ENCODE measurements at places on chromosomes 16 and 17.

GRCh38 chr16:53085931-53086421 is 31.2 kb downstream of the CHD9 start:
- no peak for DNase-seq

- DNase-seq = no peak
Measured at GRCh38 chr16:47612711-47613110, 151.6 kb downstream of the PHKB start.

- DNase-seq = no peak
Measured at GRCh38 chr16:47660540-47660939, 199.4 kb downstream of the PHKB start.

- no peak for DNase-seq
Measured at GRCh38 chr17:12310811-12311210, 290.1 kb downstream of the MAP2K4 start.

- DNase-seq = no peak
Measured at GRCh38 chr16:12002447-12003006, 26.0 kb downstream of the SNX29 start.

DNA sequence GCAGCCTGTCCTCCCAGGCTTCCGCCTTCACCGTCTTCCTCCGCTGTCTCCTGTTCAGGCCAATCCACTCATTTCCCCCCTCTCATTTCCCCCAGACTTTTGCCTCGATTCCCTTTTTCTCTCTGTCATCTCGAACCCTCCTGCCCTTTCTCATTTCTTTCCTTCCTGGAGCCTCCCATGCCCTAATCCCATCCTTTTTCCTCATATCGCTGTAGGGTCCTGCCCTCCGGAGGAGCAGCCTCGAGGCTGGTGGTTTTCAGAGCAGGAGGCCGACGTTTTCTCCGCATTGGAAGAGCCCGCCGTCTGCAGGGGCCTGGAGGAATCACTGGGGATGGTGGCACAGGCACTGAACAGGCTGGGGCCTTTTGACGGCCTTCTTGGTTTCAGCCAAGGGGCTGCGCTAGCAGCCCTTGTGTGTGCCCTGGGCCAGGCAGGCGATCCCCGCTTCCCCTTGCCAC is 597 bp downstream of the OVCA2 start:
- no peak for DNase-seq

GRCh38 chr16:21644674-21645073 is 7.7 kb downstream of the IGSF6 start:
- no peak for DNase-seq

DNA sequence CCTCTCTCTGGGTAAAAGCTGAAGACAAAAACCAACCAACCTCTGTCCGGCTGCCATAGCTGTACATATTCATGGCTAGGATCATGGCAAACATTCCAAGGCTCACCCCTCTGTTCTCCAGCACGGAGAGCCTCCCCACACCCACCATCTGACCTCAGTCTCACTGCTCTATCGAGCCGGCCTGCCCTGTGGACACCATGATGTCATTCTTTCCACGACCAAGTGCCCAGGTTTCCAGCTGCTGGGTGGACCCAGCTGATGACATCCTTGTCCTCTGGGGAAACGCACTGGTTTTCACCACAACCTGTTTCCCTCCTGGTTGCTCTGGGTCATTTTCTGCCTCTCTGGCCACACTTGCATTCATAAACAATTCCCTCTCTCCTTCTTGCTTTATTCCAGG is 67.7 kb downstream of the NDEL1 start:
- no peak for DNase-seq

- DNase-seq = peak; percentile 60
Measured at GRCh38 chr16:50153596-50154419, 702 bp downstream of the TENT4B start.

DNA sequence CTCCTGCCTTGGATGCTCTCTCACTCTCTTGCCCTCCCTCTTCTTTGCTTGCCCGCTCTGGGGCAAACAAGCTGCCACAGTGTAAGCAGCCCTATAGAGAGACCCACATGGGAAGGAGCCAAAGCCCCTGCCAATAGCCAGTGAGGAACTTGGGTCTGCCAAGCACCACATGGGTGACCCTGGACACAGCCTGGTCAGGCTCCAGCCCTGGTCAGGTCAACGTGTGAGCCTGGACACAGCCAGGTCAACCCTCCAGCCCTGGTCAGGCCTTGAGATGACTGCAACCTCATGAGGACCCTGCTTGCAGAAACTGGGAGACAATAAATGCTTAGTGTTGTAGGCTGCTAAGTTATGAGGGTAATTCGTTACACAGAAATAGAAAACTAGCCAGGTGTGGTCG is 14.3 kb upstream of the PHOSPHO1 start:
- no peak for DNase-seq

- no peak for DNase-seq
Measured at GRCh38 chr16:87369117-87369765, 14.3 kb downstream of the FBXO31 start.

DNA sequence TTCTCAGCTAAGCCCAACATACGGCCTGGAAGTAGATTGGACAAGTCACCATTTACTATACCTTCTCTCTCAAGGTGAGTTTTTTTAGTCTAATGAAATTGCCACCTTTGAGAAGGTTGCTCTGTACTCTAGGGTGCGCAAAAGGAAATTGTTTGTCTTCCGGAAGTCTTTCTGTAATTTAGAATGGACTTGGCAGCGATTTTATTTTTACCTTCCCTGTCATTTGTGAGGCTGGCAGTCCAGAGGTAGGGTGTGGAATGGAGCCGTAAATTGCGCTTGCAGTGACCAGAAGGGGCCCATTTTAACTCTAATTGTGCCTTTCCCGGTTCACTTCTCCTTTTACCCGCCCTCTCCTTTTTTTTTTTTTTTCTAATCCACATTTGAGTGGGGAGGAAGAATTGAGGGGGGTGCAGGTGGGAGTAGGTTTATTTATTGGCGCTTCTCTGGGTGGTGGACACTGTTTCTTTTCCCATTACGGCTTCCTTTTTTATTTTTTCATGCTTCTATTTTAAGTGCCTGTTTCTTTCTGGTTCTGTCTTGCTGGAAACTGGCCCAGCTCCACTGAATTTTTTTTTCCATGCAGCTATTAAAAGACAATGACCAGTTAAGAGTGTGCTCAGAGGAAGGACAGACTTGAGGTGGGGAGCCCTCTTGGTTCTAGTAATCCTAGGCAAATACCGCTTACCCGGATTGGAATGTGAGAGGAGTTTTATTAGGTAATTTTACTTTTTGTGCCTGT is 89.7 kb upstream of the CLEC18A start:
- DNase-seq = no peak

DNA sequence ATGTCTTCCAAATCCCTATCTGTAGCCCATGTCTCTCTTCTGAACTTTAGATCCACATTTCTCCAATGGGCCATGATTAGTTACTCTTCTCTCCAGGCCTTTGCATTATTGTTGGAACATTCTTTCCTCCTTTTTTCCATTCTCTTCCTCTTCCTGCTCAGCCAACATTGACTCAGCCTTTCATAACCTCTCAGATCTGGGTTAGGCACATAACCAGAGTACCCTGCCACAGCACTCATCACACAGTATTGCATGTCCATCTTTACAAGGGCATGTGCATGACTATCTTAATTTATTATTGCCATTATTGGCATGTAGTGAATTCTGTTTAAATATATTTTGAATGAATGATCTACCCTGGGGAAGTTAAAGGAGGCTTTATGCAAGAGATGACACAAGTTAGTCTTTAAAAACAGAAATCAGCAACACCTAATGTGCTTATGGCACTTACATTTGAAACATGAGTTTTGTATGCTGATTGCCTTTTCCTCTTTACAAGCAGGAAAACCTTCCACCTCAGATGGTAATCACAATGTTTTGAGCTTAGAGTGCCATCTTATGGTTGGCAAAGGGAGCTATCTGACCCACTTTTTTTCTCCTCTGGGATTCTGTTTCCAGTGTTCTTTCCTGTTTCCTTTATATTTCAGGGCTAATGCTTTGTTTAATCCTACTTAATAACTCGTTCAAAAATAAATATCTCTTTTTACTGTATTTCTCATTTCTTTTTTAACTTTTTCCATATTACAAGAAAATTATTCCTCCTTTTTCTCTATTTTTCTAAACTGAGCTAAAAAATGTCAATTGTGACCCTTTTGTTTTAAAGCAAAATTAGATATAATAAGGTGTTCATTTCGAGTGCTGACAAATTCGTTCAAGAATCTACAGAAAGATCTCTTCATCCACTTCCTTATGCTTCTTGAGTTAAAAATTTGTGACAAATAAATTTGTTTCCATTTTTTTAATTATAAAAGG is 151.0 kb upstream of the RBL2 start:
- DNase-seq = no peak

- DNase-seq = no peak
Measured at GRCh38 chr17:10803830-10804475, at the start of gene TMEM238L. Gene TMEM238L (minus strand): TSS chr17:10804099. CDS start chr17:10803963, 136 bp downstream.

GRCh38 chr17:81713556-81714411 is 1.7 kb downstream of the SLC25A10 start:
- DNase-seq = no peak

DNA sequence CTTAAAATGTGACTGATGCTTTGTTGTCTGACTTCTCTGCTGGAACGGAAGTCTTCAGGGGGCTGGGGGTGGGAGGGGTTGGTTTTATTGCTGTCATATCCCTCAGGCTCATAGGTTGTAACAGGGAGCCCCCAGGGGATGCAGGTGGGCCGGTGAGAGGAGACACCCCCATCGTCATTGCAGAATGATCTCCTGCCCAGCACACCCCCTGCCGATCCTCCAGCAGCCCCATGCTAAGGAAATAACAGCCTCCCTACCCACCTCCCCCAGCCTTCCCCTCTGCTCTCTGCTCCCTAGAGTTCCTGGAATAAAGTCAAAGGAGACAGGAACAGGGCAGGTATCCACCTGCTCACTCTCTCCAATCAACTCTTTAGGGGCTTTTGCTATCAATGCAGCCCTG is 270.1 kb upstream of the TNRC6C start:
- DNase-seq = no peak

GRCh38 chr17:39209317-39210092 is 9.4 kb downstream of the RPL19 start:
- peak; percentile 65 for DNase-seq

DNA sequence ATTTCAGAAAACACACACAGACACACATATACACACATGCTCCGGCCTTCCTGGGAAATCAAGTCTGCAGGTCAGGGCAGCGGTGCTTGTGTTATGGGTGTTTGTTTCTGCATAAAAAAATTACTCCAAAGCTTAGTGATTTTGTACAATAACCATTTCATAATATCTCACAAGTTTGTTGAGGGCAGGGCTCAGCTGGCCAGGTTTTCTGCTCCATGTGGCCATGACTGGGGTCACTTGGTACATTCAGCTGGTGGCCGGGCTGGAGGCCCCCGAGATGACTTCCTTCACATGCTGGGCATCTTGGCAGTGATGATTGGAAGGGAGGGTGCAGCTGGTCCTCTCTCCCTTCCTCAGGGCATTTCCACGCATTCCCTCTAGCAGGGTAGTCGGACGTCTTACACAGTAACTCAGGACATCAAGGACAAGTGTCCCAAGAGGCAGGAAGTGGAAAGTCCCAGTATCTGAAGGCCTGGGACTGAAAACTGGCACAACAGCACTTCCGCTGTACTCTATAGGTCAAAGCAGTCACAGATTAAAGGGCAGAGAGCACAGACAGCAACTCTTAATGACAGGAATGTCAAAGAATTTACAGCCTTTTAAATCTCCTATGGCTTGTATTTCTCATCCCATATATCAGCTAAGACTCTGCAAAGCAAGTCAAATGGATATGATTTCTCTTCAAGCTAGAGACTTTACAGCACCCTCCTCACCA is 127.4 kb downstream of the ZNF18 start:
- no peak for DNase-seq

DNA sequence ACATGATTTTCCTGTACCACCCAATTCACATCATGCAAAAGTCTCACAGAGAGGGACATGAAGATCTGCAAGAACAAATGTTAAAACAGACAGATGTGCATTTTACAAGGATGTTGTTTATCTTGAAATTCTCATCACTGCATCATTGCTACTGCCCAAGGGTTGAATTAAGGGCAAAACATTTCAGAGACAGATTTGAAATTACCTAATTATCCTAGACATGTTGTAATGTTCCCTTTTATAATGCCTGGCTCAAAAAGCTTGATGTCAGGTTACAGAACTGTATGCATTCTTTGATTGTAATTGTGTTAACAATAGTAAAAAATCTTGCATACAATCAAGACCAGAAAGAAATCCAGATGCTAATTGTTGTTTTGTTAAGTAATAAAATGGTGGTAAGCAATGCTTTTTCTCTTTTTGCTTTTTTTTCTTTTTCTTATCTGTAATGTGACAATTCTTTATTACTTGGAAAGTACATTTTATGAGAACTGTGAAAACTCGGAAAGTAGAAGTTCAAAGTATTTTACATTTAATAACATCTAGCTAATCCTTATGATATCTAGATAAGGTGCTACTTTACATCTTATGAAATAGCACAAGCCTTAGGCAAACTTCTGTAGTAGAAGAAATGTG is 3.6 kb upstream of the DUSP14 start:
- no peak for DNase-seq

GRCh38 chr17:73470316-73470826 is 158.6 kb upstream of the CDC42EP4 start:
- no peak for DNase-seq

DNA sequence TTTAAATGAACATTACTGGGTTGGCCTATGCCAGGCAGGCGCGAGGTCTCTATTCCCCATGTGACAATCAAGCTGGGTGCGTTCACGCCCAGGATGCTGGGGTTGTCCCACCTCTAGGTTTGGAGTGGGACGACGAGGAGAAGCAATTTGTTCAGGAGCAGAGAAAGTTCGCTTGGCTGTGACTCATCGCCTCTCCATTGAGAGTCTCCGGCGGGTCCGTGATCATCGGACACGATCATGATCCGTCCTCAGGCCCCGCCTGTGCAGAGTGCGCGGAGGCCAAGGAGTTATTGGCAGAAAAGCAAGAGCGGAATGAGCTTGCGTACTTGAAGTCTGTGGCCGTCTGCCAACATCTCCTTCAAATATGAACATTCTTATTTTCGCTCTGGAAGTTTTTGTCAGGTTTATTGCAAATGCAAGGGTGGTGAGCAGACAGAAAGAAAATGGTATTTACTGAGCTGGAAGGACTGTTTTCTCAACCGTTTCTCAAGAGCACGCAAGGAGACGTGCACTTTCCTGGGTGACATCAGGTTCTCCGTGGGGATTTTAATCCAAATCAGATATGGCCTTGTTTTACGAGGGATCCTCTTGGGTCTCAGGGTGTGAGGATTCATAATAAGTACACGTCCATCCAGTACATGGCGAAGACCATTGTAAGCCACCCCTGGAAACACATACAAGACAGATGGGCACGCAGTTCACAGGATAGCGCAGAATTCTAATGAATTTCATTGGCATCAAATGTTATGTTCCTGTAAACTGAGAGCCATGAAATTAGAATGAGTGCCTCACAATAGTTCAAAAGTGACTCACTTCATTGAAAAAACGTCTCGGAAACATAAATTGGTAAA is 70.1 kb upstream of the CREBBP start:
- no peak for DNase-seq
